ENCODE measurements at places on chromosomes 12 and 14.

DNA sequence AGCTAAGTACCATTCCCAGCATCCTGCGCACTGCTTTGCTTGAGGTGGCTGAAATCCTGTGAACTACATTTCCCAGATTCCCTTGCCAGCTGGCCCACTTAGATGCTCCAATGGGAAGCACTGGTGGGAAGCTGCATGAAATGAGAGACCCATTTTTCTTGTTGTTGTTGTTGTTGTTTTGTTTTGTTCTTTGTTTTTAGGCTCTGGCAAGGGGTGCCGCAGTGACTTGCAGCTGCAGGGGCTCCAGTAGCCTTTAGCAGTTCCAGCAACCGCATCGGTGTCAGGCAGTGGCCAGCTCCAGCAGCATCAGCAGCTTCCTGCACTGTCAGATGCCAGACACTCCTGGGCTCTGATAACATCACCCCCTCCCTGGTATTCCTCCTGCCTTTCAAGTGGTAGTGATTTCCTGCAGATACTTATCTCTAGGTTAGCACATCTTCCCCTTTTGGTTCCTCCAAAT, 8.8 kb upstream of the EGLN3 start:
- peak; percentile 49 for DNase-seq

DNA sequence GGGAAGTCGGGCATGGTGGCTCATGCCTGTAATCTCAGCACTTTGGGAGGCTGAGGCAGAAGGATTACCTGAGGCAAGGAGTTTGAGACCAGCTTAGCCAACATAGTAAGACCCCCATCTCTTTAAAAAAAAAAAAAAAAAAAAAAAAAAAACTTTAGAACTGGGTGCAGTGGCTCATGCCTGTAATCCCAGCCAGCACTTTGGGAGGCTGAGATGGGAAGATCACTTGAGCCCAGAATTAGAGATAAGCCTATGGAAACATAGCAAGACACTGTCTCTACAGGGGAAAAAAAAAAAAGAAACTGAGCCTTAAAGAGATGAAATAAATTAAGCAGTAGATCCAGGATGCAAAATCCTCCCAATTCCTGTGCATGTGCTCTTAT, 1.7 kb upstream of the PA2G4 start:
- DNase-seq, result no peak

DNA sequence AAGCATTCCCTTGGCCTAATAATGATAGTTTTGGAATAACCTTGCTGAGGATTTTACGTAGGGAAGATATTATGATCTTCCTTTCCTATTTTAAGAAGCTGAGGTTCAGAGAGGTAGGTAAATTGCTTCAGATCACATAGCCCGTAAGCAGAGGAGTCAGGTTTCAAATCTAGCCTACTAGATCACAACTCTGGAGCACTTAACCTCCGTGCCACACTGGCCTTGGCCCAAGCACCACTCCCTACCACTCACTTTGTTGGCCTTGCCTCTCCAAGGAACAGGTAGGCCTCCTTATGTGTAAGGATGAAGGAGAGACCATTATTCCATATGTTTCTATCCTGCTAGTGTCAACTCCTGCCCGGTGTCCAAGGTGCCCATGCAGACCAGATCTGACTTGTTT, 12.4 kb upstream of the ACOT1 start:
- no peak for DNase-seq

DNA sequence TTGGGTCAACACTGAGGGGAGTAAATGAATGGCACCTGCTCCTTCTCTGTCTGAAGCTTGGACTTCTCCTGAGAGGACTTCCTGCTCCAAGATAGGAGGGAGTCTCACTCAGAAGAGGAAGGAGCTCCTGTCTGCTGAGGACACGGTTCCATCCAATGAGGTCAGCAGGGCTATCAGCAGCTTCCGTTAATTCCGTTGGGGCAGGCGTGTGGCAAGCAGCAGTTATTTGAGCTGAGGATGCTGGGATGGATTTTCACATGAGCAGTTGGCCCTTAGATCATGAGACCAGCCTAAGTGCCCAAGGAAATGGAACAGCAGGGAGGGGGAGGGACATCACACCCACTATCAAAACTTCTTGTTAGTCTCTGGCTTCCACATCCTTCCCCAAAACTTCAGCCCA, 159.0 kb upstream of the PZP start:
- DNase-seq, result no peak

DNA sequence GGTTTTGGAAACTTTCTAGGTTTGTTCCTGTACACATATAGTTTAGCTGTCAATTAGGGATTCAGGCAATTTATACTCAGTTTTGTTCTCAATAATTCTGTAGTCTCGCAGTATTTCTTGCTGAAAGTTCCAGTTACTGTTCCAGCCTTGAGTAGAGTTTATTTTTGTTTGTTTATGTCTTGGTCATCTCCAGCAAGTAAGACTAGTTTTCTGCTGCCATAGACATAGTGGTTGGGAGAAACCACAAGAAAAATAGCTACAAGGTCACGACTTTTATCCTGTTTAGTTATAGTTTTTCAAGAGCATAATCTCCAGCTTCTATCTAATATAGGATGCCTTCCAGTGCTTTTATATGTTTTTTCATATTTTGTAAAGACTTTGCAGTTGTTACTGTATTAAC, 99.6 kb upstream of the FOXG1 start:
- DNase-seq, result no peak

DNA sequence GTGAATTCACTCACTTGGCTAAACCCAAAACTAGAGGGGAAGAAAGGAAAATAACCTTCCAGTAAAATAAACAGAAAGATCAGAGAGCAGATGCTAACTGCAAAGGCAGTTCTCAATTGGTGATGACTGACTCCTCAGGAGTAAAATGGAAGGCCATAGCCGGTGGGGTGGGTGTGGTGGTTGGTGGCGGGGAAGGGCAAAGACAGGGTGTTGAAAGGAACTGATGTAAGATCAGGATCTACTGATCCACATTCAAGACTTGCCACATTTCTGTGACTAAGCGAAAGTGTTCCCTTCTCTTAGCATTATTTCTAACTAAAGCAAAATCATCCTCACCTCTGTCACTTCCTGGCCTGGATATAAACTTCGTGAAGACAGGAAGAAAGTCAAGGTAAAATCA, 26.3 kb upstream of the TC2N start:
- DNase-seq, result peak; percentile 42

Data from hematopoietic multipotent progenitor cell treated with erythropoietin and hydrocortisone succinate and interleukin-3 and kit ligand, for 4 days (in vitro differentiated cells).